HL-60 (cell line): ENCODE measurements at places on chromosomes 3 and 15.

GRCh38 chr3:41522612-41523011 lies 323.3 kb downstream of the CTNNB1 start:
- no peak for DNase-seq

- no peak for DNase-seq
These were observed 107.1 kb upstream of the ICE2 start for GRCh38 chr15:60585743-60586708.

- DNase-seq: no peak
These were observed 13.2 kb downstream of the NSUN3 start for GRCh38 chr3:94076055-94076454.

DNA sequence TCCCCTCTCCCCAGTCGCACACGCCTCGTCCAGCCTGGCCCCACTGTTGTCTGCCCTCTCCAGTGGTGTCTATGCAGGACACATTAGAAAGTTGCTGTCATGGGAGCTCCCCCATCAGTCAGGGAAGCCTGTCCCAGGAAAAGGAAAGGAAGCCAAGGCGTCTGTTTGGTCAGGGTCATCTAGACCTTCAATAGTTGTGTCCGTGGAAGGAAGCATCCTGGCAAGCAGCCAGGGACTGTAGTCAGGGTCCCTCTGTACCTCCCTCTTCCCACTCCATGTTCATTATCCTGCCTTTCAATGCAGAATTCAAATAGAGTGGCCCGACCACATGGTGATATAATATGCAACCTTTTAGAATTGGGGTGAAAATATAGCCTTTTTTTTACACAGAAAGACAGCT lies 60.7 kb upstream of the RAB6B start:
- DNase-seq: no peak

DNA sequence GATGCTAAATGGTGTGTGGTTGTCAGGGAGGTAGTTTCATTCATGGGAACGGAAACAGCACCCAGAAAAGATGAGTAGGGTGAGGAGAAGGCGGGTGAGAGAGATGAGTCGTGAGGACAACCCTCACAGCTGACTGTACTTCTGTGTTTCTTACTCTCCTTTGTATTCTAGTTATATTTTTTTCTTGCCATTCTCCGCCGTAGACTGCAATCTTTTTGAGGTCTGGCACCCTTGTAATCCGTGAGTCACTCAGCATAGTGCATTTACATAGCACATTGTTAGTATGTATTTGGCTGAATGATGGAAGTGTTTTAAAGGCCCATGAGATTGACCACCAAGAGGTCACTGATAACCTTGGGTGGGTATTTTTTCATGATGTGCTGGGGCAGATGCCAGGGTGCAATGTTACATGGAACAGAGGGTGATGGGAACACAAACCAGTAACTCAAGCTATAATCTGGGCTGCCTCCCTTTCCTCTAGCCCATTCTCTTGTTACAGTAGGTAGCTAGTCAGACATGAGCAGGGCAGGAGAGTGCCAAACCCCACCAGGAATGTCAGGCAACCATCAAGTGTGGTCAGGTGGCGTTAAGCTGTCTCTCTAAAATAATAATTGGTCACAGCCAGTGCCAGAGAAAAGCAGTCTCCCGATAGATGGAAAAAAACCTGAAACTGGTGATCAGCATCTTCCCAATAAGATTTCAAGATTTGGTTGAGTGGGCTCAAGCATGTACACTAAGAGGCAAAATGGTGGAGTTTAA lies 18.8 kb upstream of the DGKG start:
- no peak for DNase-seq

DNA sequence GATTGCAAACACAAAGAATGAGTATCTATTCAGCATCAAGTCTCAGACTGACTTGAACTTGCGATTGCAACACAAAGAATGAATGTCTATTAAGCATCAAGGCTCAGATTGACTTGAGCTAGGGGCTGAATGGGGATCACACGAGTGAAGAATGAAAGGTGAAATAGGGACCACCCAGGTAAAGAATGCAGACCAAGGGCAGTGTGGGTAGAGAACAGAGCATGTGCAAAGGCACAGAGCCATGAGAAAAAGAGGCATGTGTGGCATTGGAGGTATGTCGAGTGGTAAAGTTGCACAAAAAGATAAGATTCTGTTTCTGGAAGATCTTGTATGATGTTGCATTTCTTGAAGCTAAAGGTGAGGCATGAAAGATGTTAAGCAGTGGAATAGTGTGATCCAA lies 119.4 kb upstream of the GPR149 start:
- DNase-seq: no peak

DNA sequence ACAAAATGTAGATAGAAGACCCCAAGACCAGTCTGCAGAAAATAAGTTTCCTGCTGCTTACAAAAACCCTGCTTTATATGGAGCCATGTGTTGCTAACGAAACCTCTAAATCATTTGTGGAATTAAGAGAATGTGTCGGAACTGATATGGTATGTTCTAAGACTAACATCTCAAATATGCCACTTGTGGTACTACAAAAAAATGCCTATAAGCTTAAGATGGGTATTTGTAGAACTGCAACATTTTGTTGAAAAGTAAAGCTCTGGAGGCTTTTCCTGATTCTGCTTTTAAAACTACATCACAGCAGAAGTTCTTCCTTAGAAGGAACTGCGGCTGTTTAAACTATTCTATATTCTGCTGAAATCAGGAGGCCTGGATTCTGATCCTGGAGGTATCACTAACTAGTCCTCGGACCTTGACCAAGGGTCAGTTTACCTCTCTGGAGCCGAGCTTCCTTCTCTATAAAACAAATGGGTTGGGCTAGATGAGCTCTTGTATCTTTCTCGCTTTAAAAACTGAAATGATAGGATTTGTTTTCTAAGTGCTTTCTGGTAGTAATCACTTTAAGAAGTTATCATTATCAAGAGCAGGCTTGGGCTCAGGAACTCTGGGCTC lies 74.9 kb downstream of the RAD18 start:
- DNase-seq: no peak

- DNase-seq: no peak
These were observed 181.7 kb downstream of the TPRG1 start for GRCh38 chr3:189353318-189353965.

DNA sequence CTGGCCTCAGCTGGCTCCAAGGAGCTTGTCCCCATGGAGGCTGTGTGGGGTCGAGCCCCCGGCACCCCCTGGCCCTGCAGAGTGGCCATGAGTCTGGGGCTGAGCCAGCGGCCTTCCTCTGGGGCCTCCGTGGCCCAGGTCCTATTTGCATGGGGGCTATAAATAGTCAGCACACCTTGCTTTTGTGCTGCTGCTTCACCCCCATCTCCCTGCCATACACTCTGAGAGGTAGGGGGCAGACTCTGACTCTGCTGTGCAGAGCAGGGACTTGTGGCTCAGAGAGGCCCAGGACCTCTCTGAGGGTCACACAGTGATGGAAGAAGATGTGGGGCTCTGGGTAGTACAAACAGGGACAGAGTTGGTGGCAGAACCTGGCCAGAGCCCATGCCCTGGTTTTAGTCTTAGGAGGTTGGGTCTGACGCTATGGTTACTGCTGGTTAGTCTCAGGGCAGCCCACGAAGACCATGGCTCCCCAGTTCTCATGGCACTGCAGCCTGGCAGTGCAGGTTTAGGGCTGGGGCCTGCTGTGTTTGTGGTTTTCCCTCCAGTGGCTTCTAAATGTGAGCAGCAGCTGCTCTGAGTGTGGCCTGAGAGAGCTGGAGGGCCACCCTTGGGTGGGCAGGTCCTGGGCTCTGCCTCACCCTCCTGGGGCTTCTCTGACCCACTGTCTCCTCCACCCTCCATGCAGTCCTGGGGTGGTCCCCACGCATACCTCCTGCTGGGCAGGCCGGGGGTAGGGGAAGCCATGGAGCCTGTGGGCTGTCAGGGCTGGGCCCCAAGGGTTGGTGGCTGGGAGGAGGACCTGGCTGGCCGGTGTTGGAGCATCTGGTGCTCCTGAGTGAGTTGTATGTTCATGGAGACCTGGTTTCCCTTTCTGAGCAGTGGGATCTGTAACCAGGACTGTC lies 13.6 kb downstream of the PRKCD start:
- no peak for DNase-seq

DNA sequence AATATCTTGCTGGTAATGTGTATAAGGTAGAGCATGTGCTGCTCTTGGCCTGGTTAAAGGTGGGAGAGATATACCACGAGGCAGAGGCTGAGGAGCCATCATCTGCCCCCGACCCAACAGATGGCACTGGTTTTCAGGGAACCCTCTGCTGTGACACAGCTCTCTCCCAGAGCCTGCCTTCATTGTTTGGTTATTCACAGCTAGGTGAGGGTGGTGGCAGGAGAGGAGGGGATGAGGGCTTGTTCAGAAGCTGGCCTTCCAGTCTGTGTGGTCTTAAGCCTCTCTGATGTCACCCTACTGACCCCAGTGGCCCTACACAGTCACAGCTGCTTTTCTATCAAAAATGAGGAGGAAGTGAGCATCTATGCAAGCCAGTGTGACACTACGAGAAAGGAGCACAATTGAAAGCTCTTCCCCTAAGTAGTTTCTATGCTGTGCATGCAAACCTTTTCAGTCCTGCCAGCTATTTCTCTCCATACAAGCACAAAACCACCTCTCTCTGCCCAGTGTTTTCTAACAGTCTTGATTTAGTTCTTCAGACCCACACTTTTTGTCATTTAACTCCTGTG lies 258.4 kb upstream of the AGTR1 start:
- no peak for DNase-seq

DNA sequence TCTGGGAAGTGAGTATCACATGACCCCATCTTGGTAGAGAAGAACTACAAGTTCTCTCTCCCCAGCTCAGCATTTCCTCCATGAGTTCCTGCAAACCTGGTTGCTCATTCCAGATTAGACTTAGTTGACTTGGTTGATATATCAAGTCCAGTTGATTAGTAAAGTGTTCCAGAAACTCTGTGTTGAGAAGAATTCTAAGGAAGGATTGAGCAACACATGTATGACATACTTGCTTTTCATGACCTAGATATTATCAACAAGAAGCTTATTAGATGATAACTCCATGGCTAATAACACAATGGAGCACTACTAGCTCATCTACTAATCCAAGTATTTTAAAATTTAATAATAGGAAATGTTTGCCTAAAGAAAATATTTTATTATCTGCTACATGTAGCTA lies 6.4 kb upstream of the EID1 start:
- DNase-seq: no peak

- no peak for DNase-seq
These were observed 726.0 kb upstream of the ZNF385D start for GRCh38 chr3:22476976-22477375.

DNA sequence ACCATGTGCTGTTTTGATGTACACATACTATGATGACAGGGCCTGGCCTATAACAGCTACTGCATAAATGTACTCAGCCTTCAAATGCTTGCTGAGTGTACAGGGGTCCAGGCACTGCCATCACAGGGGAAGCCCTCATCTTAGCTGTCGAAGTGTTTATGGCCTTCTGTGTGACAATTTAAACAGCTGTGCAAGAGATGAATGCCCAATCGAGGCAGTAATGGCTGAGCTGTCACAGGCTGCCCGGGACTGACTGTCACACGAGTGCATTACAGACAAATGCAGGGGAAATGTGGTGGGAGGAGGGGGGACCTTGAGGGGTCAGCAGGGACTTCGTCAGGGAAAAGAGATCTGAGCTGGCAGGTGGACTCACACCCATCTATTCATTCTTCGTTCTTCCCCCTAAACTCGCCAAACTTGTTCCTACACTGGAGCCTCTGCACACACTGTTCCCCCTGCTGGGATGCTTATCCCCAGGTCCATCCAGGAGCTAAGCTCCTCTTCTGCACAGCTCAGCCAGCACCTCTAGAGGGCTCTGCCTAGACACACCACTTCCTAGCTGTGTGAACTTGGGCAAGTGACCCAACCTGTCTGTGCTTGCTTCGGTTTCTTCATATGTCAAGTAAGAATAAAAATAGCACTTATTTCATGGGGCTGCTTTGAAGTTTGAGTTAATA lies 156.2 kb upstream of the IQSEC1 start:
- DNase-seq: no peak
